ENCODE measurements at places on chromosomes 5 and 9. TPM values are rescaled to one million over a fixed set of nuclear protein-coding genes. Genes with fewer than 3 reads are reported as not detected.

FBXL7 gene
- polyA plus RNA-seq: 20.0 TPM

ABLIM3 gene
- polyA plus RNA-seq: 89.7 TPM

HTR1A gene
- polyA plus RNA-seq: not detected

DNA sequence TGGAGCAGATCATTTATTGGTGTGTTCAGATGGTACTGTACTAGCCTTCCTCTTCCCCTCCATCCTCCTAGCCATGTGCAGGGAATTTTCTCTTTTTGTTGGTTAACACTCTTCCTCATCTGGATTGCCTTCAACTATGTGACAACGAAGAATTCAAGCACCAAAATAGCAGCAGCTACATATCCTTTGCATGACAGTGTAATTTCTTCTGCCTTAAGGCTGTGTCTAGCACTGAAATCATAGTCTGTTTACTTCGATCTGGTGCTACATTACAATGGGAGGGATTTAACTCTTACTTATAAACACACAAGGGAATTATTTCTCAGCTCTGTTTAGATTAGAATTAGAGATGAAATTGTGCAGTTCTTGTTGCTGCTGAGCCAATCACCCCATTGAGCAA, 260.4 kb downstream of the ARL15 start:
- DNase-seq: no peak

DNA sequence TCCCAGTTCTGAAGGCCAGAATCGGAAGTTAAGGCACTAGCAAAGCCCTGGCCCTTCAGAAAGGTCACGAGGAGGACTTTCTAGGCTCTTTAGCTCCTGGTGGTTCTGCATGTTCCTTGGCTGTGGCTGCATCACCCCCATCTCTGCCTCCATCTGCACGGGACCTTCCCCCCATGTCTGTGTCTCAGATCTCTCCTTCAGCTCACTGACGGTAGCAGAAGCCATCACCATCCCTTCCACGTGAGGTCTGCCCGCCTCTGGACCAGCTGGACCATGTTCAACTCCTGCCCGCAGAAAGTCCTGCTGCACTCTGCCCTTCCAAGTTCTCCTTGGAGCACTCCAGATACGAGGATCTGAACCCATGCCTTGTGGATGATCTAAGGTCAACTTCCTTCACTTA, 242.9 kb upstream of the IRX1 start:
- DNase-seq: no peak

FOXD4L6 gene
- polyA plus RNA-seq: not detected

DNA sequence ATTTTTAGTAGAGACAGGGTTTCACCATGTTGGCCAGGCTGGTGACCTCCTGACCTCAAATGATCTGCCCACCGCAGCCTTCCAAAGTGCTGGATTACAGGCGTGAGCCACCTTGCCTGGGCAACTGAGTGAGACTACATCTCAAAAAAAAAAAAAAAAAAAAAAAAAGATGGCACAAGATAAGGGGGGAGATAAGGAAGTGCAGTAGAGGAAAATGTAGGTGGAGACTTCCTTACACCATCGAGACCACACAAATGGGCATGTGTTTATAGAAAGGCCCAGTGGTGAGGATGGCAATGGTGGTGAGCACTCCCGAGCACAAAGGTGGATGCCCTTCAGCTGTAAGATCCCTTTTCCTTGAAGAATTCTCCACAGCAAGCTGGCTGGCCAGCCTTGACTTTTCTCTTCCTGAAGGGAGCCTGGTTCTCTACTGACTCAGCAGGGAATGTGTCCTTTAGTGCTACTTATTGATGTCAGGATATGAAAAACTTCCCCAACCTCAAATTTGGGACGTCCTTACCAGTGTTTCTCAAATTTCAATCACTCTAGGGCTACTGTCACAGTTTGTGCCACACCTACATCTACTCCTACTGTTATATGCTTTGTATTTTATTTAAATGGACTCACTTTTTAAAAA, 28.2 kb downstream of the ERGIC1 start:
- DNase-seq: no peak

- DNase-seq: no peak
Observed at GRCh38 chr9:2465921-2466460, 155.6 kb upstream of the VLDLR start.

DNA sequence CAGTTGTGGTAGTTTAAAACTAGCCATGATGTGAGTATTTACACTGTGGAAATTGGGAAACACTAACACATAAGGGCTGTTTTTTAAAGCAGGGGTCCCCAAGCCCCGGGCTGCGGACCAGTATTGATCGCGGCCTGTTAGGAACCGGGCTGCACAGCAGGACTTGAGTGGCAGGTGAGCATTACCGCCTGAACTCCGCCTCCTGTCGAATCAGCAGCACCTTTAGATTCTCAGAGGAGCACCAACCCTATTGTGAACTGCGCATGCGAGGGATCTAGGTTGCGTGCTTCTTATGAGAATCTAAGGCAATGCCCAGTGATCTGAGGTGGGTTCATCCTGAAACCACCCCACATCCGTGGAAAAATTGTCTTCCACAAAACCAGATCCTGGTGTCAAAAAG, 127.8 kb downstream of the PCSK5 start:
- no peak for DNase-seq

DNA sequence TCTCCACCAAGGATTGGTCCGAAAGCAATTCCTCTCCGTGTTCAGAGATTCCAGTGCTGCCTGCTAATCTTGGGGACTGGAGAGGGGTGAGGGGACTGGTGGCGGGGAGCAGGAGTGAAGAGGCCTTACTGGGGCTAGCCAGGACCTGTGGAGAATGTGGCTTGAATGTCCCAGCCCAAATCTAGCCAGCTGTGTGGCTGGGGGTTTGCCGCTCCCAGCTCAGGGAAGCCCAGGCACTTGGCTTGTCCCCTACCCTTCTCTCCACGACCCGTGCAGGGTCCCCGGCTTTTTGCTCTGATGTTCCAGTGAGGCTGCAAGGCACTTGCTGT, 2.4 kb downstream of the N4BP3 start:
- DNase-seq: no peak

MCTP1 gene
- polyA plus RNA-seq: 7.2 TPM

HK3 gene
- 0.82 TPM for polyA plus RNA-seq

GRCh38 chr5:179954434-179954833, 46.7 kb upstream of the TBC1D9B start:
- DNase-seq: no peak

DEPDC1B gene
- polyA plus RNA-seq: 3.2 TPM

DNA sequence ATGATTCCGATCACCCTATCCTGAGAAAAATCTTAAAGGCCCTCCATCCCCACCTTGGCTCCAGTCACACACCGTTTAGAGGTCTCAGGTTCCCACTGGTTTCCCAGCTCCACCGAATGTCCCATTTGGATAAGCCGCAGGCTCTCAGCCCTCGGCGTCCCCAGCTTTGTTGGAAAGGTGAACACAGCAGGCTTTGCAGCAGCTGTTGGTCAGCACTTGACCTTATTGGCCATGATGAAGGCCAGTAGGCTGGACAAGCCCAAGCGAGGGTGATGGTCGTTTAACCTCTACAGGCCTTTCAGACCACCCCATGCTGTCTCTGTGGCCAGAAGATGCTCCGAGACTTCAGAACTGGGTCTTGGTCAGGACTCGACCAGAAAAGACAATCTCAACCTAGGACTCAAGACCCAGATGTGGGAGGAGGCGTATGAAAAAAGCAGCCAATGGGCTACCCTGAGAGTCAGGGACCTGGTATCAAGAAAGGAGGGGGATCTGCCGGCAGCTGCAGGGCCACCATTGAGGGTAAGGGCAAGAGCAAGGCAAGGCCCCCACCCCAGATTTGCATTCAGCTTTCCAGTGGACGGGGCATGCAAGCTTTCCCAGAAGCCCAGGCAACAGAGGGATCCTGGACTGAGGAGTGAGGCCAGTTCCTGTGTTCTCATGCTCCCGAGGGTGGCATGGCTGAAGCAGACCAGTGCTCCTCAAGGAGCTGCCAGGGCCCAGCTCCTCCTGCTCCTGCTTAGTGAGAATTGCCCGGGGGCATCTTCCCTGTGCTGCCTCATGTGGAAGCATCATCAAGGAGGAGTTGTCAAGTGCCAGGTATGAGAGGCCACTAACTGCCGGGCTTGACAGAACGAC, 13.4 kb downstream of the UBE2QL1 start:
- DNase-seq: no peak

SEC24A gene
- polyA plus RNA-seq: 17.0 TPM

DNA sequence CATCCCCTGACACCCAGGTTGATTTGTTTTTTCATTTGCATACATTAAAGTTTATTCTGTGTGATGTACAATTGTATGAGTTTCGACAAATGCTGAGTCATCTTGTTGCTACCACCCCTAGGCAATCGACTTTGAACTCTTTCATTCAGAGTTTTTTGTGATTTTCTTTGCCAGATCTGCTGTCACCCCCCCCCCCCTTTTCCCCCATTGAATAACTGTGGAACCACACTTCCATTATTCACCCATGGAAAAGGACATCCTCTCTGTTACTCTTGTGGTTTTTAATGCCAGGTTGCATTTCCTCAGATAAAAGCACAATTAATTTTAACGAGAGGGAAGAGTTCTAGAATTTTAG, 13.7 kb upstream of the FAM120AOS start:
- no peak for DNase-seq

- DNase-seq: no peak
Observed at GRCh38 chr5:32285510-32286138, 27.1 kb downstream of the MTMR12 start.

SPINK7 gene
- 0.23 TPM for polyA plus RNA-seq

- DNase-seq: no peak
Observed at GRCh38 chr5:76679231-76679630, 36.7 kb upstream of the F2R start.

- no peak for DNase-seq
Observed at GRCh38 chr5:128053291-128053954, 30.1 kb upstream of the SLC12A2 start.

DNA sequence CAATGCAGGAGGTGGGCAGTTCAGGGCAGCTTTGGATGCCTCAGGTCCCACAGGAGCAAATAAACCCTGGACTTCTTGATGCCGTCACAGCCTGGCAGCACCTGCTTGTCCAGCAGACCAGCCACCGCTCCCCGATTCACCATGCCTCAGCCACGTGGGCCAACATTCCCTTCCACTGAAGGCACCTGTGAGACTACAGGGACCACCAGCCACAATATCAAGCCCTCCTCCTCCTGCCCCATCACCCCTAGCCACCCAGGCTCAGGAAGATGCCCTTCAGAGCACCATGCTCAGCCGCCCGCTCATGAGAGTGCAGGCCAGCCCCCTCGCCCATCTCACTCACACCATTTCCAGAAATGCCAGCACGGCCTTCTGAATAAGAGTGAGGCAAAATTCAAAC, 234.7 kb downstream of the SYK start:
- DNase-seq: no peak

TRIM36 gene
- polyA plus RNA-seq: 2.5 TPM

DNA sequence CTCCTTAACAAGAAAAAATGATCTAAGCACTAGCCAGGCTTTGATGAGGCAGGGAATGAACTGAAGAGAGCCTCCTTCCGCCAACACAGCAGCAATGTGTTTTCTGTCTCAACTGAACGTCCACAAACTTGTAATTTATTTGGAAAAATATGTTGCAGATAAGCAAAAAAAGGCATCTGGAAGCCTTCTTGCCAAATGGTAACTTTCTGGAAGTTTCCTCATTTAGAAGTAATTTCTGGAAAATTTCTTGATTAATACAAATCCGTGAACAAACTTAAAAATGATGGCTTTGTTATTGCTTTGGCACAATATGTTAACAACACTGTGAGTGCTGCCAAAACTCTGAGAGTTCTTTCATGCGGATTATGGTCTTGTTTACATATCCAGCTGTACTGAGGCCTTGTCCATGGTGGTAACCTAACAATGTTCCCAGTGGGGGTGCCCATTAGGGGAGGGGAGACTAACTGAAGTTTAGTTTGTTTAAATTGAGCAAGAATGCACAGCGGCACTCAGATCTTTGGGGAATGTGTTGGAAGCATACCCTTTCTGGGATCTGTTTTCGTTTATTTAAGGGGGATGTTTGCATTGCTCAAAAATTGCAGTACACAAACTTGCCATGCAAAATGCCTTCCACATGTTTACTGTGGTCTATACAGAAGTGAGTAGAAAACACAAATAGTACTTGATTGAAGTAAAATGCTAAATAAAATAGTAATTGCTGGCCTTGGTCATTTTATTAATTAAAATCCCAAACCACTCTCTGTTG, 334.7 kb downstream of the NR2F1-AS1 start:
- DNase-seq: peak; percentile 38

DNA sequence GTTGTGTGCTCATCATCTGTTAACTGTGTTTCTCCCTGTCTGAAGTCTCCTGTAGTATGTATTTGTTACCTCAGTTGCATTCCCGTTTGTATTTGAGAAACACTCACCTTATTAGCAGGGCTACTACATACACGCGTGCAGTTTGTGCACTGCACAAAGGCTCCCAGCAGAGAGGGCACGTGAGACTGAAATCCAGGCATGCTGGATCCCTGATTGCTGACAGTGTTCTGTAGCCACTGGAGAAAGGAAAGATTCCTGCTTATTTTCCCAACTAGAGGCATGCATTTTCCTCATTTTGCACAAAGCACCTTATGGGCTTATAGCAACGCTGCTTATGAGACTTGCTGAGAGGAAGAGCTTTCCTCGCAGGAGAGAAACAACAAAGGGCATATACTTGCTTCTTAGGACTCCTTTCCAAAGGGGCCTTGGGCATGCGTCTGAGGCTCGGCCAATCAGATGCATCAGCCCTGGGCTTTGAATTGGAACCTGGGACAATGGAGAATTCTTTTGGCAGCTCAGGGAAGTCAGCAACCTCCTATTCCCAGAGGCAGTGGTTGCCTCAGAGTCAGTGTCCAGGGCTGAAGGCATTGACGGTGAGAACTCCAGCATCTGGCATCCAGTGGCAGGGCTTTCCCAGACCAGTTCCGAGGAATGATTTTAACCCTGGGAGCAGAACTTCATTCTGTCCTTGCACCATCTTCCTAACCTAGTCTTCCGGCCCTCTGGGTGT, 9.9 kb upstream of the MEGF10 start:
- no peak for DNase-seq

CFAP90 gene
- not detected for polyA plus RNA-seq

DNA sequence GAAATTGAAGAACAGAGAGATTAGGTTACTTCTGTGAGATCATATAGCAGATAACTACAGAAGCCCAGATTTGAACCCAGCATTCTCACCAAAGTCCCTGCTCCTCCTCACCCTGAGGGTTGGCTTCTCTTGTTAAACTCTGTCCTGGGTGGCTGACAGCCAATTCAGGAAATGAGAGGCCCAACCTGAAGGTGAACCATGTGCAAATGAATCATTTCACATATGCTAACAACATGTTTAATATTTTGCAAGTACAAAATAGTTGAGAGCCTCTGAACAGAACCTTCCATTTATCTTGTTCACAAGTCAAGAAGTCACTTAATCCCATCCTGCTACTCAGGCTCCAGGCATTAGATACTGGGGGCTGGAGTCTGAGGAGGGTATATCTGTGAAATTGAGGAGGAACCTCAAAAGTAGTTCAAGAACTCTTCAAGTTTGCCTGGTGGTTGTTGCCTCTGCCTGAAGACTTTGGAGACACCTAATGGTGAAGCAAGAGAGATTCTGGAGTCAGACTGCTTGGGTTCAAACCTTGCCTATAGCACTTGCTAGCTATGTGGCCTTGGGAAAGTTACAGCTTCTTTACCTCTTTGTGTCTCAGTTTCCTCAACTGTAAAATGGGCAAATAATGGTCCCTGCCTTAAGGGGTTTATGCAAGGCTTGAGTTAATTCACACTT, 564.0 kb downstream of the PSAT1 start:
- DNase-seq: no peak

GRCh38 chr9:108603141-108603540, 252.6 kb downstream of the ACTL7B start:
- no peak for DNase-seq

Data from forelimb muscle (tissue), 1 donor.